Activated naive CD4-positive, alpha-beta T cell treated with anti-CD3 and anti-CD28 coated beads, Interleukin-2, amount 10 ng/mL, durations not matched to agents 7 days and 5 days (primary cell): ENCODE measurements at places on chromosomes 1 and 21.

DNA sequence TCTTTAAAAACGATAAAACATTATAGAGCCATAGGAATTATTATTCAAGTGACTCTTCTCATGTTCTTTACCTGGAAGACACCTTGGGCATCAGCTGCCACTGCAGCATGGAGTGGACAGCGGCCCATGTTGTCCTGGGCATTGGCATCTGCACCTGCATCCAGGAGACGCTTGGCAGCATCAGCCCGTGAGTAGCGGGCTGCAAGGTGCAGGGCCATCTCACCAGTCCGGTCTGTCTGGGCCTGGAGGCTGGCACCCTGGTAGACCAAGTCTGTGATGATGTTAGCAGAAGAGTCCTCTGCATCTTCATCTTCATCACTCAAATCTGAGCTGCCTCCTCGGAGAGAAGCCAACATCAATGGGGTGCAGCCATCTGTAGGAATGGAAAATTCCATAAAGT is 22.9 kb upstream of the ADAM30 start:
- DNase-seq, result no peak

DNA sequence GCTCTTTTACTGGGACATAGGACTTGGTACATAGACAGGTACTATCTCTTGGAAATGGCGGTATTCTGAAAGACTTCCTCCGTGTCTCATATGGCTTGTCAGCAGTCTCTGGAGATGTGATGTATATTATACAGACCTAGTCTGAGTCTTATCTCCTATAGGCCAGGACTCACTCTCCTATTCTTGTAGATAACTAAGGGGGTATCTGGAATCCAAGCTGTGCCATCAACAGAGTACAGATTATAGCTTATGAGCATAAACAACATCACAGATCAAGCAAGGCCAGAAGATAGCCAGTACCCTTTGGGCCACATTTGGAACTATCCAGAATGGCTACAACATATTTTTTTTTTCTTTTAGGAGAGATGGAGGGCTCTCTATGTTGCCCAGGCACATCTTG is 16.1 kb upstream of the RIMKLA start:
- DNase-seq, result no peak

DNA sequence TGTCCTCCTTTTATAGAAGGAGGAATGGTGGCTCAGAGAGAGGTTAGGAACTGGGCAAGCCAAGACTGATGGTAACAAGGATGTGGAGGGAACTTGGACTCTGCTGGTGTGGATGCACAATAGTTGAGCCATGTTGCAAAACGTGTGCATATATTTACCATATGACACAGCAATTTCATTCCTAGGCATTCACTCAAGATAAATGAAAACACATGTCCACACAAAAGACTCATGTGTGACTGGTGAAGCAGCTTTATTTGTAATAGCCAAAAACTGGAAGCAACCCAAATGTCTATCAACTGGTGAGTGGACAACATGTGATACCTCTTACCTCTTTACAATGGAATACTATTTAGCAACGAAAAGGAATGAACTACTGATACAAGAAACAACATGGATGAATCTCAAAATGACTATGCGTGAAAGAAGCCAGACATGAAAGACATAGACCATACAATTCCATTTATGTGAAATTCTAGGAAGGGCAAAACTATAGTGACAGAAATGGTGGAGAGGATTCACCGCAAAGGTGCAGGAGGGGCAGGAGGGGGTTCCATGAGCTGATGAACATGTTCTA is 36.2 kb downstream of the CAMK2N1 start:
- no peak for DNase-seq

DNA sequence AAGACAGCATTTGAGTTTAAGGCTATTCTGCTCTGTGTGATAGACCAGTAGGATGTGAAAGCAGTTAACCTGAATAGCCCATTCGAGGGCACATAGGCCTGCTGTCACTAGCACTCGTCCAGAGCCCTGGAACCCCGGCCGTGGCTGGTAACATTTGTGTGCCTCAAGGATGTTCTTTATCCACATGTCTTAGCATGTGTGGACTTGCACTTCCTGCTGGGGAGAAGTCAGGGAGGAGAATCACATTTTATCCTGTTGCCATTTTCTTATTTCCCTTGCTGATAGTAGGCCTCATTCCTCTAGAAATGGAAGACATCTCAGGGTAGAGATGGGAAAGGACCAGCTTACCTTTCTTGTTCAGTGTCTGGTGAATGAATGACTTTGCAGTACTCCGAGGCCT is 54.7 kb downstream of the VPS13D start:
- DNase-seq, result no peak

DNA sequence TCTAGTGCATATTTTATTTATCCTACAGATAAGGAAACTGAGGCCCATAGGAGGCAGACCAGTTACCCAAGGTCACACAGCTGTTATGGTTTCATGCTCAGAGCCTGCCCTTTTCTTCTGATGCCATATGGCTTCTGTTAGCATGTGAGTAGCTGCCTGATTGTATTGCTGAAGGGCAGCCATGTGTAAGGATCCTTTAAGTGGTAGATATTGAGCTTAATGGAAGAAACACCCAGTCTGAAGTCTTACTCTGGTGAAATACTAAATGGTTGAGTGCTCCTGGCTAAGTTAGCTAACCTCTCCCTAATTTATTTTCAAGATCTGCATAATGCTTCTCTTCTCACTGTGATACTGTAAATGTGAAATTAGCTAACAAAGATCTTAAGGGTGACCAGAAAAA is 30.9 kb downstream of the ADAMTS5 start:
- no peak for DNase-seq

DNA sequence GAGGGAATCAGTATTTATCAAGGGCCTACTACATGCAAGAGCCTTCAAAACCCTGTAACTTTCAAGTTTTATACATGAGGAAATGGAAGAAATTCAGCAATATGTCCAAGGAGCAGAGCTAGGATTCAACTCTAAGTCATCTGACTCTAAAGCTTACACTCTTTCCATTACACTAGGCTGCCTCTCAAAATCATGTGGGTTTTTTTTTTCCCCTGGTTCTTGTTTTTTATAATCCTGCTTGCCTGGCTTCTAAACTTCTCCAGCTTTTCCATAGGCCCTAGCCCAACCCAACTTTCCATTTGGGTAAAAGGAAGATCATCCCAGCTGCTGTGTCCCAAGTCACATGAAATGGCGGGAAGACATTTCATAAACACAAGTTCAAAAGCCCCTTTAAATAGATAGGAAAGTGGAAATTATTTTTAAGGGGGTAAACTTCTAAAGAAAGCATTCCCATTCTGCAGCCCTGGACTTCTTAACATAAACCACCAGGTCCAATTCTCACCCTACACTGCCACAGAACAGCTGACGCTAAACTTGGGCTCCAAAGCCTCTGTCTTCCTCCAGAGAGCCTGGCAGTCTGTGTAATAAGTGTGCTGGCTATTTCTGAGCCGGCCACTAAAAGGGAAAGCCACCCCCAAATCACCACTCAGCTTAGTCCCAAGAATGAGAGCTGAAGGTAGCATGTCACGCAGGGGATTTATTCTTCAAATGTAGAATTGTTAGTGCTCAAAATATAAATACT is 46.9 kb downstream of the ITPKB start:
- no peak for DNase-seq

DNA sequence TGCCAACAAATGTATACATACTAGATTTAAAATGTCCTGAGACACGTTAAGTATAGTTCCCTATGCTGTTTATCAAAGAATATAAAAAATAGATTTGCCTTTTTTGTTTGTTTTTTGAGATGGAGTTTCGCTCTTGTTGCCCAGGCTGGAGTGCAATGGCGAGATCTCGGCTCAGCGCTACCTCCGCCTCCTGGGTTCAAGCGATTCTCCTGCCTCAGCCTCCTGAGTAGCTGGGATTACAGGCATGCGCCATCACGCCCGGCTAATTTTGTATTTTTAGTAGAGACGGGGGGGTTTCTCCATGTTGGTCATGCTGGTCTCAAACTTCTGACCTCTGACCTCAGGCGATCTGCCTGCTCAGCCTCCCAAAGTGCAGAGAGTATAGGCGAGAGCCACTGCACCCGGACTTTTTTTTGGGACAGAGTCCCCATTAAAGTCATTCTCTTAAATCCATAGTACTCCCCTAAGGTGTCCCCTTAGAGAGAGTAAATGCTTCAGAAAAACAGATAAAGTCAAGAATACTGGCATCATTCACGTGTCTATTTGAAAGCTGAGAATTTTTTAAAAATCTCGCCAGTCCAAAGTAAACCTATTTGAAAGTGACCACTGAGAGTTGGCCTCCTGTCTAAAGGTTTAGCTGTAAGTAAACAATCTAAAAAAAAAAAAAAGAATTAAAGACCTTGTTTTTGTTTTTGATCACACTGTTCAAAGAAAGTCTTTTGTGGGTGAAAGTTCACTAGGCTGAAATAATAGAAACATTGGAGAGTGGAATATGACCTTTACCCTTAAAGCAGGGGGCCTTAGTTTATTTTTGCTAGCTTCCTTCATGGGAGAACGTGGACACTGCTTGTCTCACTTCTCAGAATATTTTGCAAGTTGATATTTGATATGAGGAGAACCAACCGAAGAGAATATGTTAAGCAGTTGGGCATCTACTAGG is 48.0 kb upstream of the SLC16A1 start:
- DNase-seq, result no peak

DNA sequence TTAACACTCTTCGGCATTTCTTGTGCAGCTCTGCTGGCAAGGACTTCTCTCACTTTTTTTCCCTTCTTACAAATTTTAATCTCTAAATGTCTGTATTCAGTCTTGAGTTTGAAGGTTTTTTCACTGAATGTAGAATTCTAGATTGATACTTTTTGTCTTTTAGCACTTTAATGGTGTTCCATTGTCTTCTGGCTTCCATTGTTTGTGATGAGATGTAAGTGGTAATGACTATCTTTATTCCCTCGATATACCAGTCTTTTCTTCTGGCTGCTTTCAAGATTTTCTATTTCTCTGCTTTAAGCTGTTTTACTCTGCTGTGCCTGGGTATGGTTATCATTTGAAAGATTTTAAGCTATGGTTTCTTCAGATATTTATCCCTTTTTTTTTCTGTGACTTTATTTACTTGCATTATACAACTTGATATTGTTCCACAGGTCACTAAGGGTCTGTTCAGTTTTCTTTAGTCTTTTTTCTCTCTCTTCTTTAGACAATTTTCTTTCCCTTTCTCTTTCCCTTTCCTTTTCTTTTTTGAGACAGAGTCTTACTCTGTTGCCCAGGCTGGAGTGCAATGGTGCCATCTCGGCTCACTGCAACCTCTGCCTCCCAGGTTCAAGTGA is 35.8 kb downstream of the DYRK1A start:
- no peak for DNase-seq

DNA sequence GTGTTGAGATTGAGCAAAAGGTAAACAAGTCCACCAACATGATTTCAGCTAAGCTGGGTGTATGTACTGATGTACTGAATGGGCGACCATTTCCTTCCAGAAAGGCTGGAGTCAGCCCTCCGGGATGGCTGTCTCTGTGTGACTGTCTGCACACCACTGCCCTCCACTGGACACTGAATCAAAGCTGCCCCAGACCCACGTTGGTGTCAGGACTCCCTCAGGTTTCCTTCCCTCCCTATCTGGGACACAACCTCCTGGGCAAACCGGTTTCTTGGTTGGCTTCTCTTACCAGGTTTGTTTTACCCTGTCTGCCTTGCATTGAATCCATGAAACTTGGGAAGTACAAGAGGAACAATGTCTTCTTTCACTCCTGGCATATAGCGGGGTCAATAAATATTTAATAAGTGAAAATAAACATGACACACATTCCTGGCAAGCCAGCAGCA is 5.3 kb upstream of the SRP9 start:
- peak; percentile 44 for DNase-seq

- no peak for DNase-seq
Measured at GRCh38 chr1:83077411-83077810, 921.5 kb downstream of the TTLL7 start.

GRCh38 chr1:177571076-177571475 is 398.8 kb downstream of the SEC16B start:
- no peak for DNase-seq

DNA sequence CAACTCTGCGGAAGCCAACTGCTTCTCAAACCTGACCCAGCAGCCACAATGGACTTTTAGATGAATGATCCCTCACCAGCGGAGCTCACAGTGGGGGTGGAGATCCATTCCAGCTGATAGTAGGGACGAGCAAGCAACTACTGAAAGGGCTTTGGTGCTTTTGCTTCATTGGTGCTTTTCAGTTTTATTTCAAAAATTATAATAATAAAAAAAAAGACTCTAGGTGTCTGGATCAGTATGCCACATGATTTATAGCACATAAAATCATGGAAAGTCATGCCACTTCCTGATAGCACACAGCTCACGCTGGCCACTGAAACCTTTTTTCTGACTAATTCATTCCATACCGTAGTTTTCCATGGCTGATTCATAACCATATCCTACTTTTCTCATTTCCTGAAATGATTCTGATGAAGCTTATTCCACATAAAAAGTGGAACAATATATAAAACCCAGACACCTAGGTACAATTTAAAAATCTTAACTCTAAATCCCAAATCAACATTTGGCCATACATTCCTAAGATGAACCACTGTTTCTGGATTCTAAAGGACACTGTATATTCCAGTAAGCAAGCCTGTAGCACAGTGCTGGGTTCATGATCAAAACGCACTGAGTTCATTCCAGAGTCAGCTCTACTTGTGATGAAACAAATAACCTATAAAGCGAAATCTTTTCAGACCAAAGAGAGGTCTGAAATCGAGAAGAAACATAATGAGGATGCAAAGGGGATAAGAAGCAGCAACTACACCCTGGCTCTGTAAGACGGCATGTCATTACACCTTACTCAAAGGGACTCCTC is 41.3 kb upstream of the KCNE1 start:
- DNase-seq, result no peak

DNA sequence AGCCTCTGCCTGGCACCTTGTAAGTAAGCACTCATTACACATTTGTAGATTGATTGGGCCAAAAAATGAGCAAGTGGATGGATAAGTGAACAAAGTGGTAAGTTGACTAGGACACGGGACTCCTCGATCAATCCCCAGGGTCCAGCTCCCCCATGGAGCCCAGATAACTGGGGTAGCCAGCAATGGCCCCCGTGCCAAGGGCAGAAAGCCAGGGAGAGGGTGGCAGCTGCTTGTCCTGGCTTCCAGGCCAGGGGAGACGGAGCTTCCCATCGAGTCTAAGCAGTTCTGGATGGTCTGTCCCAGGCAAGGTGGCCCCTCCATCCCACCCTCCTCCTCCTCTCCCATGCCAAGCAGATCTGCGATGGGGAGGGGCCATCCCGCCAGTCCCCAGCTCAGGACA is 91.4 kb downstream of the SPSB1 start:
- DNase-seq, result no peak

DNA sequence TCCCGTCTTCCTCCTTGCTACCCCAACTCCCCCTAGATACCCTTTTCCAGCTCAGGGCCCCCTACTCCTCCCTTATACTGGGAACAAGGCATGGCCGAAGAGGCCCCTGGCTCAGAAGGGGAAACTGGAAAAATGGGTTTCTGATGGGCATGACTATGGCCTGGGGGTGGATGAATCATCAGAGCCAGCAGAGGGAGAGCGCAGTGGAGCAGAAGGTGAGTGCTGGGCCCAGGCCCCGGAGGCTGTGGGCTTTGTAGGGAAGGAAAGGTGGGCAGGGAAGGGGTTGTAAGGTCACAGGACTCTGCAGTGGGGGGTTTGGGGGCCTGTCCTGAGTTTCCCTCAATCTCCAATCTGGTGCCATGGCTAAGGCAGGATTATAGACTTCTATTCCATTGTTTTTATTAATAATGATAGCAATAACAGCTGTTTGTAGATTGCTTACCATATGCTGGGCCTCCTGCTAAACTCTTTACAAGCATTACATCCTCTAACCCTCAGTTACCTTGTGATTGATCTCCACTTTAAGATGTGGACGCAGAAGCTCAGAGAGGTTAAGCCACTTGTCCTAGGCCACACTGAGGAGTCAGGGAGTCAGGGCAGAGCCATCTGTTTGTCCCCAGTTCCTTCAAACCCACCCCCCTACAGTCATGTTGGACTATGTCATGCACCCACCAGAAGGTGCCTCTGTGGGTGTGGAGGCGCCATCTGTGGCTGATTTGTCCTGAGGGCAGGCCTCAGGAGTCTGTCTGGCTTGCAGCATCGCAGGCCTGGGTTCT is 36.2 kb upstream of the ZNF362 start:
- no peak for DNase-seq
